ENCODE measurements at places on chromosomes 13 and 19.

- no peak for DNase-seq
Observed at GRCh38 chr19:17409990-17410389, 4.6 kb upstream of the BST2 start.

DNA sequence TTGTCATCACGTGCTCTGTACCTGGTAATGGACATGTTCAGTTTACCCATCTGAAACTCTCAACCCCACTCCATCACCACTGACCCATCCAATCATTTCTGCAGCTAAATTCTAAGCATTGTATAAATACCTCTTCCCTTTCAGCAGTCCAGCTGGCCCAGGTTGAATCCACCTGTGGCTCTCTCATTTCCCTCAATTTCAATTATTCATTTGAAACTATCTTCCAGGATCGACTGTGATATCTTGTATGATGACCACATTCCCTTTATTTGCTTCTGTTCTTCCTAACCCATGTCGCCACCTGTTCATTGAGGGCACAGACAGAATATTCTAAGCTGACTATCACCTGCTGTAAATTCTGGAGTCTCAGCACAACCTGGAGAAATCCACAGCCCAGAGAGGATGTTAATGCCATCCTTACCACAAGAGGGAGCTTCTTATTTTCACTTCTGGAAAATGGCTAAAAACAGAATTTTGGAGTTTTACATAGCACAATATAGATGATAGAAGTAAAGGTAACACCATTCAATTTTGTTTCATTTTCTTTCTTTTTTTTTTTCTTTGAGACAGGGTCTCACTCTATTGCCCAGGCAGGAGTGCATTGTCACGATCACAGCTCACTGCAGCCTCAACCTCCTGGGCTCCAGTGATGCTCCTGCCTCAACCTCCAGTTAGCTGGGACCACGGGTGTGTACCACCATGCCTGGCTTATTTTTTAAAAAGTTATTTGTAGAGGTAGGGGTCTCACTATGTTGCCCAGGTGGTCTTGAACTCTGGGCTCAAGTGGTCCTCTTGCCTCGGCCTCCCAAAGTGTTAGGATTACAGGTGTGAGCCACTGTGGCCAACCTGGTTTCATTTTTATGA is 38.6 kb downstream of the ZNF823 start:
- no peak for DNase-seq

DNA sequence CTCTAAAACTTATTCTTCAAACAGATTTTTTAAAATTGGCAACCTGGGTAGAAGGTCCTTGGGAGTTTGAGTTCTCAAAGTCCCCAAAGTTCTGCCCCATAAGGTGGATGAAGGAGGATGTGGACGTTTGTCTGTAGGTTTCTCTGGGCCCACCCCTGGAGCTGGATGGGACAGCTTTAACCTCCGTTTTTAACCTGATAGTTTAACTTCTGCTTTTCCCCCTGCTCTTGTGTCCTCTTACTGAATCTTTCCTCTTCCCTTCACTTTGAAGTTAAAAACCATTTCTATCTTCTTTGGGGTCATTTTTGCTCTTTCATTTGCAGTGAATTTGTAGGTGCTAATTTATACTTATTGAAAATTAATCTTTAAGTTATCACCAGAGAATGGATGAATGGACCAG is 79.1 kb downstream of the ESD start:
- DNase-seq = no peak

DNA sequence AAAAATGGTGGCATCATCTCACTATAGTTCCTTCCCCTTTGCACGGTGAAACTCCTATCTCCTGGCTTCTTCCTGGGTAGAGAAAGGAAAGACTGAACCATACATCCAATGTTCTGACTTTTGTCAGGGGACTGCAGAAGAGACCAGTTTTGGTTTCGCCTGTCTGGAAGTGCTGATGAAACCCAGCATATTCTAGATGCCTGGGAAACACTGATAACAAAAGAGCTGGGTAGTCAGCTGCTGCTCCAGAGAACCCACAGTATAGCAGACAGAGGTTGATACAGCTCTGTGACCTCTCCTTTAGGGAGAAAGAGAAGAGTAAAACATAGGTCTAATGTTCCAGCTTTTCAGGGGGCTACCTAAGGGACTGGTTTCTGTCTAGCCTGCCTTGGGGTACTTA is 695.3 kb downstream of the DIAPH3 start:
- no peak for DNase-seq

DNA sequence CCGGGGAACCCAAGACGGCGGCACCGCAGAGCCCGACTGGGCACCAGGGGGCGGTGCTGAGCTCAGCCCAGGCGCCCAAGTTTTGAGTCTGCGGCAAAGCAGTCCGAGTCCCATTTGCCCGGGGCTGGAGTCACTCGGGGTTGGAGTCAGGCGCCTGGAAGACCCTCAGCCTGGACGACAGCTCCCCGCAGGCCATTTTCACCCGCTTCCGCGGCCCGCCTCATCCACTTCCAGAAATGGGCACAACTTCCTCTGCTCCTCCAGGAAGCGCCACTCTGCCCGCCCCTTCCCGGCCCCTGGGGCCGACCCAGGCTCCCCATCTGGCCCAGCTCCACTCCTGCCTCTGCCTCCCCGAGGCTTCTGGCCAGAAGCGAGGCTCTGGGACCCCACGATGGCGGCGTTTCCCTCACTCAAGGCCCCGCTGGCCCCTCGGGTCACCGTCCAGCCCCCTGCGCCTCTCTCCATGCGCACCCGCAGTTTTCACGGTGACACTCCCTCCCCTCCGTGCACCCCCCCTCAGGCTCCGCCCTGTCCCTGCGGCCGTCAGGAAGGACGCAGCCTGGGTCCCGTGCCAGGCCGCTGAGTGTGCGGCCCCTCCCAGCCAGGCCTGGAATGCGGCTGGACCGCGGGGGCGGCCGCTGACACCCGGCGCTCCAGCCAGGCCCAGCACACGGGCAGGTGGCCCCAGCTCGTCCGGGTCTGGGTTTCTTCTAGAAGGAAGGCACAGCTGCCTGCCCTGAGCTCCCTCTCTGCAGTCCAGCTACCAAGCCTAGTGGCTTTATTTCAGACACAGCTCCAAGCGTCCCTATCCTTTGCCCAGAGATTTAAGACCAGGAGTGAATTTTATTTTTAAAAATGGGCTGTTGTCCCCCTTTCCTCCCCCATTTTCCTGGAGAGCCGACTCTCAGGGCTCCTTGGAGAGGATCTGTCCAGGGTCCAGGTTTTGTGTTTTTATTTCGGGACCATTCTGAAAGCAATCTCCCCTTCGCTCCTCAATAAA is 4.7 kb downstream of the SERTAD1 start:
- peak; percentile 38 for DNase-seq

DNA sequence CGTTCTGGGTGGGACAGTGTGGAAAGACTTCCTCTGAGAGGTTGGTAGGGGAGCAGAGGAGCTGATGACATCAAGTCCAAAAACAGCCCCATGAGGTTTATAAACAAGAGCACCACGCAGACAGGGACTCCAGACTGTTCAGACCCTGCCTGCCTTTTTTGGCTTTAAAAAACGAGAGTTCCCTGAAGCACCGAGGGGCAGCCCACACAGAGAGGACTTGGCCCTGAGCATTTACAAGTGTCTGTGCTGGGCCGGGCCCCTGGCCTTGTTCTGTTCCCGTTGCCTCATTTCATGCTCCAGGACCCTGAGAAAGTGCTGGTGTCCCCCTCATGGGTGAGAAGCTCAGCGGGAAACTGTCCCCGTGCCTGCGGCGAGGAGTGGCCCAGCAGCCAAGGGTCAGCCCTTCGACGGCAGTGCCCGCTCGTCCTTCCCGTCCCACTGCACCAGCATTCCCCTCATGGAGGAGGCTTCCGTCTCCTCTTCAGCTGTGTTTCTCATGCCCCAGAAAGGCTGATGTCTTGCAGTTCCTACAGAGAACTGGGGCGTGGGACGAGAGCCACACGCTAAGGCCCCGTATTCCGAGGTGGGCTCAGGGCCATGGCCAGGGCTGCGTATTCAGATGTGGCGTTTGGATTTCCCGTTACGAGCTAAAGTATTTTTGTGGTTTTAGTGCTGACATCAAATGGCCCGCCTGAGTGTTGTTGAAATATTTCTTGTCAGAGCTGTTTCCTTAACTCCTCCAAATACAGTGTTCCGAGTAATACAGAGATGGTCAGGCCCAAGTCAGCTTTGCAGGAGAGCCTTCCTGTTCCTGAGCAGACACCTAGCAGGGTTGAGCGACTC is 93.5 kb downstream of the ATP11A start:
- DNase-seq = no peak

Measured in stimulated activated CD4-positive, alpha-beta T cell treated with anti-CD3 and anti-CD28 coated beads, TNF-alpha, amount 100 ng/mL, for 24 hours (primary cell).